ENCODE measurements at places on chromosomes 1 and 21.

DNA sequence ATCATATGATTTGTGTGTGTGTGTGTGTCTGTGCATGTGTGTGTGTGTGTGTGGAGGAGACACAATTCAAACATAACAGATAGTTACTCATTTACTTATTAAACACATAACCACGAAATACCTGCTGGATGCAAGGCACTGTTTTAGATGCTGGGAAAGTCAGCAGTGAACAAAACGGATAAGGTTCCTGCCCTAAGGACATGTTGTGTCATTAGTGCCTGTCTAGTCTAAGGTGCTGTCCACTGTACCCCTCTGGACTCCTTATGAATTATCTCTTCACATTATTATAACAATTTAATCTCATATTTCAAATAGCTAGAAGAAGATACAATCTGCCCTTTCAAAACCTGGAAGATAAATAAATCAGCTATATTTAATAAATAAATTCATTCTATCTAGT is 162.4 kb downstream of the PLPPR5 start:
- no peak for DNase-seq

DNA sequence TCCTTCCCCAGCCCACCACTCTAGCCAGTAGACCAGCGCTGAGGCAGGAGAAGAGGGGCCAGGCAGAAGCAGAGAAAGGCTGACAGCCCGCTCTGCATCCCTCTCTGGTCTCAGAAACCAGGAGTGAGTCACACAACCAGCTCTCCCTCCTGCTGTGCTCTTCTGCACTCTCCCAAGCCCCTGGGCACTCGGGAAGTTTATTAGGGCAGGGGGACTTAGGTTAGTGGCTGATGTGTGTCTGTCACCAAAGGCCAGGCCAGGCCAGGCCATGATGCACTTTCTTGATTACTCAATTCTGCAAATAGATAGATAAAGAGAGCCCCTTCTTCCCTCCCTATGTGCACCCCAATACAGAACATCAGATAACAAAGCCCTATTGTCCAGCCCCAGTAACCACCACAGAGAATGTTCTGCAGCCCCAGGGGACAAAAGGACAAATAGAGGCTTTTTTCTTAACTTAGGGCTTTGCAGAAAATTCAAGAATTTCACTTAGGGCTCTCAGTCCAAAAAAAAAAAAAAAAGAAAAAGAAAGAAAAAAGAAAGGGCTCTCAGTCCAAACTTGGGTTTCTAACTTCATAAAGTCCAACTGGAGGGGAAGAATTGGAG is 52.9 kb upstream of the CNTN2 start:
- no peak for DNase-seq

GRCh38 chr1:158425027-158425426 is 1.0 kb downstream of the OR10K2 start:
- peak; percentile 12 for DNase-seq

- DNase-seq, result no peak
Measured at GRCh38 chr1:11592752-11593151, 61.5 kb downstream of the FBXO2 start.

- no peak for DNase-seq
Measured at GRCh38 chr1:110540891-110541685, 22.1 kb upstream of the KCNA10 start.

GRCh38 chr1:237201155-237201554 is 159.2 kb downstream of the RYR2 start:
- no peak for DNase-seq

GRCh38 chr1:237045278-237046016 is 3.5 kb downstream of the RYR2 start:
- DNase-seq, result no peak

GRCh38 chr1:172288581-172288980 is 131.9 kb upstream of the C1orf105 start:
- DNase-seq, result no peak

DNA sequence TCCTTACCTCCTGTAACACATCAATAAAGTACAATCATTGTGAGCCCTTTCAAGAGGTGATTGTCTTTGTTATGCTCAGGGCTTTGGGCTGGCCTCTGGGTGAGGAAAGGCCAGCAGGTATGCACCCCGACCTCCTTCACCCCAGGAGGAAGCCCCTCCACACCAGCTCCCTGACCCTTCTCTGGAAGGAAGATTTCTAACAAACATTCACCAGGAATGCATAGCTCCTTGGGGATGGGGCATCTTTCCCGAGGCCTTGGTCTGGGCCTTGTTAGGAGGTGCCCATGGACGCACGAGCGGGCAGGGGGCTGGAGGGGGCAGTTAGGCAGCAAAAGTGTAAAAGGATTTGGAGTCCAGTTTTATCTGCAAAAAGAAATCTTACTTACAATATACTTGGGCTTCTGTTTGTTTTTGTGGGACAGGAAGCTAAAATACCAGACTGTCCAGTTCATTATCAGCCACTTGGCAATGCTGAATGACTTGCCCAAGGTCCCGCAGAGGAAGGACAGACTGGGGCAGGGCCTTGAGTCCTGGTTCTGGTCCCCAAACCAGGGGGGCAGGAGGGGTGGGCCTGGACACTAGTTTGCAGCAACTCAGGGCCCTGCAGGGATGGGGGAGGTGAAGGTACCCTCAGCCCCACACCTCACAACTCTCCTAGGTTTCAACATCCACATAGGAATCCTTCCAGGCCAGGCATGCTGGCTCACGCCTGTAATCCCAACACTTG is 10.1 kb downstream of the ZC3H12A start:
- no peak for DNase-seq

GRCh38 chr1:26539722-26540121 is 10.2 kb downstream of the RPS6KA1 start:
- no peak for DNase-seq

GRCh38 chr1:208251911-208252835 is 8.0 kb upstream of the PLXNA2 start:
- no peak for DNase-seq

- no peak for DNase-seq
Measured at GRCh38 chr1:47754221-47754620, 243.0 kb downstream of the TRABD2B start.

DNA sequence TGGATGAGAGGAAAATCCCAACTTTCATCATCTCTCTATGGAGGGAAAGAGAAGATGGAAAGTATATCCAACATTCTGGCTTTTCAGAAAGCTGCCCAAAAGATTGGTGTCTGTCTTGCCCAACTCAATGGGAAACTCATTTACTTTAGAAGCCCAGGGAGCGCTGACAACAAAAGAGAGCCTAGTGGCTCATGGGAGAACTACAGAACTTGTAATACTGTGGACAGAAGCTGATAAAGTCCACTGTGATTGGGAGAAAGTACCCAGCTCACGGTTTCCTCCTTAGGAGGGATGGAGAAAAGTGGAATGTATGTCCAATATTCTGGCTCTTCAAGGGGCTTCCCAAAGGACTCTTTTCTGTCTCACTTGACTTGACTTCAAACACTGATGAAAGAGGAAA is 66.0 kb downstream of the RGS21 start:
- no peak for DNase-seq

DNA sequence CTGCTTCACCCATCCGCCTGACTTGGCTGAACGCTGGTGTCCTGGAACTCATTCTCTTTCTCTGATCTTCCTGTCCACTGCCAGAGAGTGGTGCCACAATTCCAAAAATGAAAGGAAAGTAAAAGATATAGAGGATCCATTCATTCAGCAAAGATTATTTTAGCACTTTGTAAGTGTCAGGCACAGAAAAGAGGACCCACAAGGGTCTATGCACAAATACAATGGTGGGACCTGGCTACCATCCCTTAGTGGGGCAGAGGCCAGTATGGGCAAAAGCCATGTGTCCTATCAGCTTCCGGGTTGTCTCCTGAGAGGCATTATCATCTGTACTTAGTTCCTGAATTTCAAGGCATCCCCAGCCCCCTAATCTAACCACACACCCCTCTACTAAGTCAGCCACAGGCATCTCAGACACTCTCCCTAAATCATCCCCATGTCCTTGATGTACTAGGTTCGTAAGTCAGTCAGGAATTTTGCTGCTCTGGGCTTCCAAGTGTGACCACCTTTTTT is 19.0 kb downstream of the SSR2 start:
- DNase-seq, result peak; percentile 27

- DNase-seq, result no peak
Measured at GRCh38 chr1:201751872-201752271, 77.1 kb upstream of the IPO9 start.

DNA sequence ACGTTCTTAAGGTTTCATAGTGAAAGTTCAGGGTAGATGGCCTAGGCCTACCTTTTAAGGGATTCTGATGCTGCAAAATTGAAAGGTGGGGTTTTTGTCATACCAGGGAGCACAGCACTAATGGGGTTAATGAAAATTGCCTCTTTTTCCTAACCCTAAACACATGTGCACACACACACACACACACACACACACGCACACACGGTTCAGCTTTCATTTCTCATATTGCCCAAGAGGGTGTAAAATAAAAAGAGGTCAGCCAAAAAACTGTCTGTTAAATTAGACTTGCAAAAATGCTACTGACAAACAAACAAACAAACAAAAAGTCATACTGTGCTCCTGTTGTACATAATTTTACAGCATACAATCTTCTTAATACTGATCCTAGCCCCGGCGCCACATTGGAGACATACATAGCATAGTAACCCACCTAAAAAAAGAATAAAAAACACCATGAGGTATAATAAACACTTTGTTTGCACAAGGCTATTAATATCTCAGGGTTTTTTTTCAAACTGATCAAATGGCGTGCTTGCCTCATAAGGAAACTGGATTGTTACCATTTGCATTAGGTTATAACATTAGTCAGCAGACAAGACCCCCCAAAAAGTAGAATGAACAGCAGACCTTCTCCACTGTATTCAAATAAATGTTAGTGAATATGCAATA is 69.1 kb downstream of the TGFB2 start:
- no peak for DNase-seq

GRCh38 chr1:22388671-22389450 is 62.8 kb upstream of the ZBTB40 start:
- DNase-seq, result no peak

- DNase-seq, result no peak
Measured at GRCh38 chr1:186454981-186455380, 5.9 kb downstream of the PDC start.

- DNase-seq, result no peak
Measured at GRCh38 chr1:48906164-48906563, 129.5 kb upstream of the BEND5 start.

DNA sequence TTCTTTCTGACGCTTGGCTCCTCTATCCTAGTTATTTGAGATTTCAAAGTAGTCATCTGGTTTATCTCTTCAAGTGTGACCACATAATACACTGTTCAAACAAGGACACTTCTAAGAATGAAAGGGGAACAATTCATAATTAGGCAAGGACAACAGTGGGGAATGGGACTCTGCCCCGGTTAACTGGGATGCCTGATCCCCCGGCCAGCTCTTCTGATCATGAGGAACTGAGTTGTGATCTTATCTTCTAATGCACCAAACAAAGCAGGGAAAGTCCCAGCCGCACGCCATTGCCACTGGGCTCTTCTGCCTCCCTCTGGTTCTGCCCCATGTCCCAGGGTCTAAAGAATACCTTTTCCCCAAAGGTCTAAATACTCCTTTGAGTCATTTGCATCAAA is 158.2 kb upstream of the IRF2BP2 start:
- DNase-seq, result no peak

DNA sequence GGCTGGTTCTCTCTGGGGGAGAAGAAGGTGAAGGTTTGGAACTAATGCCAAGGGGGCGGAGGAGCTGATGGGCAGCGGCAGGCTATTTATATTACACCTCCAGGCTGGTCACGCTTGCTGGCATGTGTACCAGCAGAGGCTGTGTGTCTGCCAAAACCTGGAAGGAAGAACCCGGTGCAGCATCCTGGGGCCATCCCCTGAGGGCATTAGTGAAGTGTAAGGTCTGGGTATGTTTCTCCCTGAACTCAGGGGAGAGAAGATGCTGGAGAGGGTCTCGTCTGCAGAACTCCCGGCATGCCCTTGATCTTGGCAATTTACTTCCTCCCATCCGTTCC is 5.3 kb downstream of the DISP3 start:
- DNase-seq, result no peak

GRCh38 chr1:54811739-54812655 is 10.9 kb upstream of the TTC22 start:
- no peak for DNase-seq

- no peak for DNase-seq
Measured at GRCh38 chr1:79524126-79524525, 517.6 kb upstream of the ADGRL4 start.

DNA sequence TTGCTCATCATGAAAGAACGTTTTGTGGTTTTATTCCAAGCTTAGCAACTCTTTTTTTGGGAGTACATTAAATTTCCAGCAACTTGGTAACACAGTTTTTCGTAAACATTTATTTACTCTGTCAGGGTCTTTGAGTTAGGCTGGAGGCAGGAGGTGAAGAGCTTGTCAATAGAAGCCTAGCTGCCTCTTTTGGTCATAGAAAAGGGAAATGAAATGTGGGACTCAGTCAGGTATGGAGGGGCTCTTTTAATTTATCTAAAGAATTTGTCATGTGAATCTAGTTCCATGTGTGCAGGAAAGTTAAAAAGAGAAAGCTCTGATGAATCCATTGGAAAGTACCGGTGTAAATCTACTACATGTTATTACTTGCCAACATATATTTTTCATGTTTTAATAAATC is 45.9 kb upstream of the PRMT6 start:
- no peak for DNase-seq

GRCh38 chr1:116388122-116388521 is 15.1 kb downstream of the ATP1A1 start:
- no peak for DNase-seq

GRCh38 chr1:157105988-157106812 is 6.6 kb upstream of the ETV3L start:
- no peak for DNase-seq

GRCh38 chr1:205066141-205066818 is 18.0 kb downstream of the TMEM81 start:
- DNase-seq, result no peak

GRCh38 chr1:219670426-219671149 is 57.7 kb upstream of the ZC3H11B start:
- no peak for DNase-seq

DNA sequence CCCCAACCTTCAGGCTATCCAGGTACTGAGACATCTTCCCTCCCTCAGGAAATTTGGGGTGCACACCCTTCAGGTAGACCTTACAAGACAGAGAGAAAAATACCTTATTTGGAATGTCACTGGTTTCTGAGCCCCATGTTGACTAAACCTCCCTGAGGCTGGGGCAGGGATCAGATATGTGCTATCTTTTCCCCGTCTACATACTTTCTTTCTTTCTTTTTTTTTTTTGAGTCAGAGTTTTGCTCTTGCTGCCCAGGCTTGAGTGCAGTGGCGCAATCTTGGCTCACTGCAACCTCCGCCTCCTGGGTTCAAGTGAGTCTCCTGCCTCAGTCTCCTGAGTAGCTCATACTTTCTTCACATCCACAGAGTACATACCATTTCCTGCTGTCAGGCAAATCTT is 1.6 kb downstream of the CYB5R1 start:
- DNase-seq, result no peak

- DNase-seq, result no peak
Measured at GRCh38 chr1:145997718-145998023, 1.3 kb upstream of the TXNIP start.
